ENCODE measurements at places on chromosomes 7 and 10.

DNA sequence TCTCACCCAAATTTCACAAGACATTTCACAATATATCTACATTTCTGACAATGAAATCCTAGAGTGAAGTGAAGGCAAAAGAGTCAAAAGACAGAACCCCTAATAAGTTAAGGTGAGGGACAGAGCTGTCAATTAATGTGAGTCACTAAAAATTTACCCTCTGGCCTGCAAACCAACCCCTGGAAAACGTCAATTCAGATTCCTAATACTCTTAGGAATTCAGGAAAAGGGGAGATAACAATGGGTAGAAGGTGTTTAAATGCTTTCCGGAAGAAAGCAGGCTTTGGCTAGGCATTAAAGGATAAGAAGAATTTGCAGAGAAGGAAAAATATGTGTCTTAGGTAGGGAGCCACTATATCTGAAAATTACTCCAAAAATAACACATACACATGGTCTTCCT, 299.6 kb downstream of the INHBA start:
- no peak for DNase-seq

GRCh38 chr10:50619166-50619565, 4.6 kb downstream of the SGMS1 start:
- DNase-seq: no peak

DNA sequence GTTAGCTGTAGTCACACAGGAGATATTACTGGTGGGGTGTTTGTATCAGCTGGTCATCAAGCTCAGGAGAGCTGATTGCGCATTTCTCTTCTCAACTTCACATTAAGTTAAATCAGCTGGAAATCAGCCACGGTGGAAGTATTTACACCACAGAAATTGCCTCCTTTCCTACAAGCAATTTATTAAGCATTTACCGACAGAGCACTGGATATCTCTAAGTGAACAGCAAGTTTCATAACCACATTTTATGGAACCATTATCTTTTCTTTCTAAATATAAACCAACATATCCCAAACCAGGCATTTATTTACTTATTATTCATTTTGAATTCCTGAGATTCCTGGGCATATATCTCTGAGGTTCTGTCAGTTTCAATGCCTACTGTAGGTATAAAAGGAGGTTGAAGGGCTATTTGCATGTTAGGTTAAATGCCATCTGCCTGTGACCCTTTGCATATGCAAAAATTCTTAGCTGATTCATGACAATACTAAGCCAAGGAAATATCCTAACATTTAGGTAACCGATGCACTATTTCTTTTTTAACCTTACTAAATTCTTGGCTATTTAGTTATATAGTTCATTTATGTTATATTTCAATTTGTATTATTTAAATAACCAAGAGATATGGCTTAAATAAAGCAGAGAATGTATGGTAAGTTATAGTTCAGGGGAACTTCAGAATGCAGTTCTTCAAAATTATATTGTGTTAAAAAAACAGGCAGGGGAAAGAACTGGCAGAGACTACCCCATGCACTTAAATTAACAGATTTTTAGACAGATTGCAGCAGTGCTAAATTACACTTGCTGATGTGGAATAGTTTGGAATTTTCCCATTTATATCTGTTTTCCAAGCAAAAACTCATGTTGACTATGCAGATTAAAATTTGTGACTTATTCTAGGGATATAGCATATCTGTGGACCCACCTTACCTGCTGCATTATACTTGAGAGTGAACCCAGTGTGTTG, 56.8 kb downstream of the DYNC1I1 start:
- DNase-seq: no peak

GRCh38 chr7:77188731-77189437, 10.7 kb downstream of the FGL2 start:
- DNase-seq: no peak

- DNase-seq: no peak
Measured at GRCh38 chr7:7434329-7434728, 101.3 kb downstream of the COL28A1 start.

- DNase-seq: no peak
Measured at GRCh38 chr10:129771576-129771975, 192.5 kb downstream of the EBF3 start.

- no peak for DNase-seq
Measured at GRCh38 chr7:129993275-129993674, 40.5 kb upstream of the UBE2H start.

DNA sequence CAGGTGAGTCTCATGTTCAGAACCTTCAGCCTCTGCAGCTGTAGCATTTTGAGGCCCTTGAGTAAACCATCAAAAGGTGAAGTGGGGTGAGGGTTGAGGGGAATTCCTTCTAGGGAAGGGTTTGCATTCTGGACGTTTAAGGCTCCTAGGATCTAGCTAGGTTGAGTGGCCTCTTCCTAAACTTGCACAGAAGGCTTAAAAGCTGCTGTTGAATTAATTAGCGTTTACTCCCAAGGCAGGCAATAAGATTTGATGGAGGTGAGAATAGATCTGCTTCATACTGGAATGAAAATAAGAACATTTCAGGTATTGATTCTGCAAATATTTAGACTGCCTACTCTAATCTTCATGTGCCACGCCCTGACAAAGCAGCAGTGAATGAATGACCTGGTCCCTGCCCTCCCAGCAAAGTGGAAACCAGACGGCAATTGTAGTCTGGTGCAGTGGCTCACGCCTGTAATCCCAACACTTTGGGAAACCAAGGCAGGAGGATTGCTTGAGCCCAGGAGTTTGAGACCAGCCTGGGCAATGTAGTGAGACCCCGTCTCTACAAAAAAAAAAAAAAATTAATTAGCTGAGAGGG, 11.4 kb upstream of the KPNA7 start:
- no peak for DNase-seq

DNA sequence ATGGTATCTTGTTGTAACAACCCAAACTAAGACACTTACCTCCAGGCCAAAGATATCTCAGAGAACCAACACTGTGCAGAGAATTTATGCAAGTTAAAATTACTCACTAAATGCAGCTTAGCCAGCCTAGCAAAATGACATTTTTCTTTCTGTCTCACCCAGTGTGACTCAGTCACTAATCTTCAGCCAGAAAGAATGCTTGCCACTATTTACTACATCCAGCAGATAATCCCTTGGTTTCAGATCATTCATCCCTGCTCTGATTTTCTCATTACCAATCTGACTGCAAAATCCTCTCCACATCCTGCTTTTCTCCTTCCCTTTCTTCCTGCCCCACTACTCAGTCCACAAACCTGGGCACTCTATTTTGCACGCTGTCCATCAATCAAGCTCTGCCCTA, 93.5 kb upstream of the NEBL start:
- no peak for DNase-seq

- no peak for DNase-seq
Measured at GRCh38 chr10:8050556-8051108, 3.9 kb upstream of the GATA3 start.

DNA sequence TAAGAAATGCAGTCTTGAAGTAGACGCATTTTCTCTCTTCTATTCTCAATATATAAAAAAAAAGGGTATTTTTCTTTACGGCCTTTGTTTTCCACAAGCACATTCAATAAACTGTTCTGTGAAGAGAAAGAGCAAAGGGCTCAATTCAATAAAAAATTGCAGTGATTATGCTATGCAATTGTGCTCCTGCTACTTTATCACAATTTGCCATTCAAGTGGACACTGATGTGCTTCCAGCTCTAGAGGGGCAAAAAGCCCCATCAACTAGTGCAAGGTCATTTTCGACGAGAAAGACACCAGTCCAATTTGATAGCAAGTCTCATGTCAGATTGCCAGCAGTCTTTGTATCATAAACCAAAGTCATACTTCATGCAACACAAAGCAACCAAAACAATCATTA, 82.6 kb upstream of the THSD7A start:
- DNase-seq: no peak

DNA sequence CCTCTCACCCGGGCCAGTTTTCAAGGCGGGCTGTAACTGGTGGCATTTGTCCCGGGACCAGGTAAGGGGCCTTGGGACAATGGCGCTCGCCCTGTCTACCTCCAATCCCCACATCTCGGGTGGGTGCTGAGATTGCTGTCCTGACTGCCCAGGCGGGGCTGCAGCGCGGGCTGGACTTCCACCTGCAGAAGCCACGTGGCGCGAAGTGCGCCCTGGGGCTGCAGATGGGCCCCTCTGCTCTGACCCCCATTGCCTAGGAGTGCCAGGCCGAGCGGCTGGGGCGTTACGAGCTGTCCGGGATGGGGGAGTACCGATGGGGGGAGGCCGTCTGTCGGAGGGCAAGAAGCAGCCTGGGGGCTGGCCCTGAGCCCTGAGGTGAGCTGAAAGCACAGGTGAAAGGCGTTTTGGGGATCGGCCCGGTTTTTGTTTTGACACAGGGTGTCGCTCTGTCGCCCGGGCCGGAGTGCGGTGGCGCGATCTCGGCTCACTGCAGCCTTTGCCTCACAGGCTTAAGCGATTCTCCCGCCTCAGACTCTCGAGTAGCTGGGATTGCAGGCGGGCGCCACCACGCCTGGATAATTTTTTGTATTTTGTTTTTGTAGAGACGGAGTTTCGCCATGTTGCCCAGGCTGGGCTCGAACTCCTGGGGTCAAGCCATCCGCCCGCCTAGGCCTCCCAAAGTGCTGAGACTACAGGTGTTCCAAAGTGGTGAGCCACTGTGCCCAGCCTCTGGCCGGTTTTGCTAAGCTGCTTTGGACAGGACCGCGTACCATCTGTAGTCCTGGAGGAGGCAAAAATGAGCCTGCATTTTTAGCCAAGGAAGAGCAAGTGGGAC, at the start of gene SFXN2:
TSS of gene SFXN2 (plus strand) at position 16 of the 835 bp plus-strand sequence. CDS start 12,001 bp downstream, outside the sequence.
- no peak for DNase-seq

DNA sequence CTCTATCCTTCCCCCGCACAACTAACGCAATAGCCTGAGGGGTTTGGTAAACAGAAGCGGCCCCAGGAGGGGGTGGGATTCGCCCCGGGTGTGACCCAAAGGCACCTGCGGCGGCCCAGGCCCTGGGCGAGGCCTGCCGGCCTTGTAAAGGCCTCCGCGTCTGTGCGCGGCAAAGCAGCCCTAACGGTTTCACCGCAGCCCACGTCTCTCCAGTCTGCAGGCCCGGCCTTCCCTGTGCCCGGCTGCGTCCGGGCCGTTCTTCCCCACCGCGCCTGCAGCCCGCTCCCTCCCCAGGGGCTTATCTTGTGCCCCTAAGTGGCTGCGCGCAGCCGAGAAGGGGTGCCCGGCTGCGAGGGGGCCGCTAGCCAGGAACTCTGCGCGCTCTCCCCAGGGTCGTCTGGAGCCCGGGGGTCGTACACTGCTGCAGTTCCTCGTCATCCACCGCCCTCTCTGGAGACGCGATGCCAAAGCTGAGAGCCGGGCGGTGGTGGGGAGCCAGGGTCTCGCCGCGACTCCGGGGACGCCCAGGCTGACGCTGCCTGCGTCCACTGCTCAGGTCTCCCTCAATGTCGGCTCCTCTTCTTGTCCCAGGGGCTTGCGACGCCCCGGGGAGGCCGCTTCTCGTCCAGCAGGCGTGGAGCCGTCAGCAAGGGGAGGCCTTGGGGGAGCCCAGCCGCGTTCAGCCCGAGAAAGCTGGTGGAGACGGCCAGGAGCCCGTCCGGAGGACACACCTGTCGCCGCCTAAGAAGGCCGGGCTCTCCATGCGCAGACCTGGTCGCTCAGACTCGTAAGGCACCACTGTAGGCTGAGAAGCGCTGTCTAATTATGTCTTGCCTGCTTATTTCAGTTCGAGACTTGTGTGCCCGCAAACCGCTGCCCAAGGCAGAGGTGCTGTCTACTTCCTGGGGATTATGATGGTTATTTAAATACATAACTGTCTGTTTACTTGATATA, 132.3 kb downstream of the SPAG6 start:
- no peak for DNase-seq

GRCh38 chr10:113261161-113261560, 291.7 kb upstream of the HABP2 start:
- DNase-seq: no peak

- DNase-seq: no peak
Measured at GRCh38 chr10:11655836-11656235, 44.4 kb upstream of the USP6NL start.

DNA sequence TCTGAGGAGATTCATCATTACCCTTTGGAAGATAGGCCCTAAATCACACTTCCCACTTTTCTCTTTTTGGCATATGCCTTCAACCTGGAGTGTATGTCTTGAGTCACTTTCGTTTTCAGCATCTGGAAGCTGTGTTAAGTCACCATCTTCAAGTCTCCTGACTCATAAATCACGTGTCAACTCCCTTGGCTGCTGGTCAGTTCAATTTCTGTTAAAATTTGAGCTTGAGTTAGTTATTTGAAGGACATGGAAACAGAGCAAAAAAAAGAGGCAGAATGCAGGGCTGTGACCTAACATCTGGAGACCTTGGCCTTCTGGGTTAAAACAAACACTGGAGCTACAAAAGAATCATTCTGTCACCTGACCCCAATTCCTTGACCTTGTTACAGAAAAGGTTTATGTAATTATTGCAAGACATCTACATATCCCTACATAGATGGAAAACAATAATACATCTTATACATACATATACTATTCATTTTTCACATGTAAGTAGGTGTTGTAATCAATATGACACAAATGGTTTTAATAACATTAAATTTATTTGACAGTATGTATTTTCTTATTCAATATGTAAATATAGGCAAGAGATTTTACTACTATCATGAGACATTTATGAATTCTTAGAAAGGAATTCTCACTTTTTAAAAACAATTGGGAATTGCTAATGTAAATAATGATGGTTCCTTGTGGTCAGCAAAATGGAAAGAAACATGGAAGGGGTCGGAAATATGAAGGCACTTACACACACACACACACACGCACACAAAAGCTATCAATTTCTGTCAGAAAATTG, 169.7 kb upstream of the PHYHIPL start:
- DNase-seq: no peak

GRCh38 chr10:130750441-130750840, 561.1 kb downstream of the TCERG1L start:
- no peak for DNase-seq

GRCh38 chr7:149440222-149440621, 20.6 kb downstream of the ZNF777 start:
- DNase-seq: no peak

GRCh38 chr10:110686949-110687348, 42.8 kb downstream of the RBM20 start:
- DNase-seq: no peak

DNA sequence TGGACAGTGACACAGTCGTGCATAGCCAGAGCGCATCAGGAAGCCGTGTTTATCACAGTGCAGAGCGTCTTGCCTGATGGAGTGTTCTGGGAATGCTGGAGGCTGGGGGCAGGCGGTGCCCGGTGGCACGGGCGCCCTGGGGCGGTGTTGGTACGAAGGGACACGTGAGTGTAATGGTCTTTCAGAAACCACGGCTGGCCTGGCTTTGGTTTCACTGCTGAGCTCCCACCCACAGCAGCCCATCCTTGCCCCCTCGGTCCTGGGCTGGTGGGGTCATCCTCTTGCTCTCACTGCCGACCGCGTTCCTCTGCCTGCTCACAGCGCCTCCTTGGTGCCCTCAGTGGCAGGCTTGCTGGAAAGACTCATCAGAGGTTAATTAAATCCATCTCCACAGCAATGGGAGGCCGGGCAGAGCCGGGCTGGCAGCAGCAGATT, 50.6 kb downstream of the NKX6-2 start:
- no peak for DNase-seq

DNA sequence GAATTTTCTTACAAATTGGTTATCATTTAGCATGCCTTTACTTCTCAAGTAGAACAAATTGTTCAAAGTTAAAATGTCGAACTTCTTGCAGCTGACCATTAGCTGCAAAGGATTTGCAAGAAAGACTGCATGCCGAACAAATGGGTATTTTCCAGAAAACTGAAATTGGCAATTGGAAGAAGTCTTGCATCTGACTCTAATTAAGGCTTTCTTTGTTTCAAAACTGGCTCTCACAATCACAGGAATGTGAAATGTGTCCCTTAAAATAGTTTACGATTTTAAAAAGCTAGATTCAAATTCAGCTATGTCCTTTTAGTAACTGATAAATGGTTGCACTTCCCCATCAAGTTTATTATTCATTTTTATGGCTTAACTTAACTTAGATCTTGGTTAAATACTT, 207.9 kb downstream of the ARL4A start:
- DNase-seq: no peak
